ENCODE measurements at places on chromosomes 16 and 17. TPM values are rescaled to one million over a fixed set of nuclear protein-coding genes. Genes with fewer than 3 reads are reported as not detected.

Gene FTSJ3
- total RNA-seq, result 66.3 TPM

Gene CASKIN1
- total RNA-seq, result 0.96 TPM

Gene LAT
- 0.85 TPM for total RNA-seq

Gene RNF167
- total RNA-seq, result 24.5 TPM

Gene MYO15A
- total RNA-seq, result under 0.01 TPM

Gene SEZ6L2
- 5.3 TPM for total RNA-seq

Gene SHISA9
- total RNA-seq, result under 0.01 TPM

Gene FKBP10
- 146 TPM for total RNA-seq

Gene ACAP1
- total RNA-seq, result 1.9 TPM

Gene MYO15B
- 4.5 TPM for total RNA-seq

Gene ITPRIPL2
- total RNA-seq, result 27.5 TPM

Gene VAT1L
- total RNA-seq, result not detected

Gene TRIM47
- 46.3 TPM for total RNA-seq

Gene KRTAP2-3
- total RNA-seq, result not detected

Gene GUCY2D
- total RNA-seq, result not detected

Gene SNX11
- 12.0 TPM for total RNA-seq

Gene TMIGD1
- not detected for total RNA-seq

Gene GPATCH8
- 7.5 TPM for total RNA-seq

Gene USP22
- total RNA-seq, result 162 TPM

Gene HOXB2
- 2.9 TPM for total RNA-seq

Gene SEPTIN12
- not detected for total RNA-seq

Gene CLEC18B
- not detected for total RNA-seq

Gene ABAT
- 3.0 TPM for total RNA-seq

Gene MKS1
- total RNA-seq, result 9.4 TPM

Gene EPOP
- total RNA-seq, result 6.0 TPM

Gene CNTNAP1
- 2.2 TPM for total RNA-seq

Gene POLDIP2
- 70.8 TPM for total RNA-seq

Gene NPIPA3
- total RNA-seq, result not detected

Gene PLEKHH3
- total RNA-seq, result 33.5 TPM

Gene TVP23A
- not detected for total RNA-seq

Gene ZNF771
- total RNA-seq, result 14.7 TPM

Gene TBX2
- total RNA-seq, result 0.72 TPM

Gene KIAA0753
- total RNA-seq, result 7.0 TPM

Gene KRTAP4-1
- not detected for total RNA-seq

Gene CAPN15
- 50.6 TPM for total RNA-seq

Gene LRRC45
- 12.3 TPM for total RNA-seq

Gene SCNN1G
- 0.85 TPM for total RNA-seq

Gene KRT36
- not detected for total RNA-seq

Gene MFSD11
- 17.1 TPM for total RNA-seq

Gene SLC22A31
- not detected for total RNA-seq

Gene SSTR5
- not detected for total RNA-seq

Gene ACSM2A
- not detected for total RNA-seq

Gene GRB7
- total RNA-seq, result 19.0 TPM

Gene ATAD5
- 0.43 TPM for total RNA-seq

Gene MRPL58
- 27.7 TPM for total RNA-seq

Gene KLHL10
- not detected for total RNA-seq

Gene CCT6B
- 0.72 TPM for total RNA-seq

Gene PERCC1
- total RNA-seq, result not detected

Gene PIK3R6
- not detected for total RNA-seq

Gene OR3A1
- not detected for total RNA-seq

Gene KRTAP4-6
- total RNA-seq, result not detected

Gene TBC1D16
- 34.7 TPM for total RNA-seq
